ENCODE measurements at places on chromosomes 16 and 17. TPM values are rescaled to one million over a fixed set of nuclear protein-coding genes. Genes with fewer than 3 reads are reported as not detected.

DNA sequence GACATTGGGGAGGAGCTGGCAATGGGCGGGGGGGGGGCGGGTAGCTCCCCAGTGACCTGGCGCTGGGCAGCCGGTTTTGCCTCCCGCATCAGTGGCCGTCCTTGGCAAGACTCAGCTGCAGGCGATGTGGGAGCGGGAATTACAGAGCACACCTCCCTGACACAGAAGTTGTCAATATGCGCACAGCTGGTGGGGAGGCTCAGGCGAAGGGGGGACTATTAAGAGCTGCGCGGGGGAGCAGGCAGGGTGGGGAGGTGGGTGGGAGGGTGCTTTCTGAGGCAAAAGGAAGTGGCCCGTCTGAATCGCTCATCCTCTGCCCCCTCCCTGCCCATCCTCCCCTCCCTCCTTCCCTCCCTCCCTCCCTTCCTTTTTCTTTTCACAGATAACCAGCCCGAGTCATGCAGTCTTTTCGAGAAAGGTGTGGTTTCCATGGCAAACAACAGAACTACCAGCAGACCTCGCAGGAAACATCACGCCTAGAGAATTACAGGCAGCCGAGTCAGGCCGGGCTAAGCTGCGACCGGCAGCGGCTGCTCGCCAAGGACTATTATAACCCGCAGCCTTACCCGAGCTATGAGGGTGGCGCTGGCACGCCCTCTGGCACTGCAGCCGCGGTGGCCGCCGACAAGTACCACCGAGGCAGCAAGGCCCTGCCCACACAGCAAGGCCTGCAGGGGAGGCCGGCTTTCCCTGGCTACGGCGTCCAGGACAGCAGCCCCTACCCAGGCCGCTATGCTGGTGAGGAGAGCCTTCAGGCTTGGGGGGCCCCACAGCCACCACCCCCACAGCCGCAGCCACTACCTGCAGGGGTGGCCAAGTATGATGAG, 44.0 kb downstream of the SREBF1 start:
- no peak for DNase-seq

The SEZ6L2 gene
- 15.2 TPM for total RNA-seq

The TP53TG3B gene
- total RNA-seq, result not detected

The CCL11 gene
- not detected for total RNA-seq

DNA sequence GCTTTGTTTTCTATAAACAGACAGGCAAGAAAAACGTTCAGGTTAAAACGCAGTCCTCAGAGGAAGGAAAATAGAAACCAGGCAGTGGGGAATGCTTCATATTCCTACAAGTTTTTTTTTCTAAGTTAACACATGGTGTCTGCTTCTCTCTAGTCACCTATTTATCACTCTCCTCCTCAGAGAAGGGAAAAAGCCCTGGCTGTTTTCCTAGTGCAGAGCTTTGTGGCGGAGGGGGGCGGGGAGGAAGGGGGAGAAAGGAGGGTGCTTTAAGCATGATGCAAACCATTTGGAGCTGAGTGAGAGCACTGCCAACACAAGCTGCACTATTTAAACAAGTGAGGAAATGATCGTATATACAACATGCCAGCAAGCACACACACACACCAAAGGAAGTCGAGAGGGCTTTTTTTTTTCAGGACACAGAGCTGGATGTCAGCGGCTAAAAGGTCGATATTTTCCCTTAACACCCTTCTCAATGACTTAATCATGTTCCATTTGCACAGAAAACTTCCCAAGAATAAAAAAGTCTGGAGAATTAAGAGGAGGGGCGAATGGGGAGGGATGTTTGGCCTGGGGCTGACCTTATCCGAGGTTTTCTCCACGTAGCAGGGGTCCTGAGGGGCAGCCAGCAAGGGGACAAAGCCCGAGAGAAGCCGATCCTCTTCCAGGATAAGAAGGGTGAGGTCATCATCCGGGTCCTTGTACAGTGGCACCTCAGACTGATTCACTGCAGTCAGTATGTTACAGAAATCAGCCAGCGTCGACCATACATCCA, 117.4 kb downstream of the HIC1 start:
- peak; percentile 72 for DNase-seq

- DNase-seq, result no peak
These were observed 77.8 kb downstream of the RTN4RL1 start for GRCh38 chr17:1947229-1947742.

DNA sequence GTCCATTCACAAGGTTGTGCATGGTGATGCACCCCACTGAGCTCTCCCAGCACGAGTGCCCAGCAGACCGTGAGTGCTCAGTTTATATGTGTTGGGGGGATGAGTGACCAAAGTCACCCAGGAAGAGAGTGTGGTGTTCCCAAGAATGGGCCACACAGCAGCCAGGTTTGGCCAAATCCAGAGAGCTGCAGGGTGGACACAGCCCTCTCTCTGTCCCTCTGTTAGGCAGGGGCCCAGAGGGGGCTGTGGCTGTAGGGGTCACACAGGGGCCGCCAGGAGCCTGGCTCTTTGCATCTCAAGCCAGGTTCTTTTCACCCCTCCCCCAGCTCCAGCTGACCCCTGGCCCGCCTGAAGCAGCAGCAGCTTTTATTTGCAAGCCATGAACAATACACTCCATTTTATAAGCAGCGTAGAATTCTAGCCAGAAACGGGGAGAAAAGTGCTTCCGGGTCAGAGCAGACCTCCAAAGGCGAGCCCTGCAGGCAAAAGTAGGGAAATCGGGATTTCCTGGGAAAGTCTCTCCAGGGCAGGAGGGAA, 13.3 kb downstream of the COTL1 start:
- DNase-seq, result no peak

The SMARCE1 gene
- total RNA-seq, result 138 TPM

The NGFR gene
- total RNA-seq, result 40.2 TPM

The GAST gene
- total RNA-seq, result not detected

DNA sequence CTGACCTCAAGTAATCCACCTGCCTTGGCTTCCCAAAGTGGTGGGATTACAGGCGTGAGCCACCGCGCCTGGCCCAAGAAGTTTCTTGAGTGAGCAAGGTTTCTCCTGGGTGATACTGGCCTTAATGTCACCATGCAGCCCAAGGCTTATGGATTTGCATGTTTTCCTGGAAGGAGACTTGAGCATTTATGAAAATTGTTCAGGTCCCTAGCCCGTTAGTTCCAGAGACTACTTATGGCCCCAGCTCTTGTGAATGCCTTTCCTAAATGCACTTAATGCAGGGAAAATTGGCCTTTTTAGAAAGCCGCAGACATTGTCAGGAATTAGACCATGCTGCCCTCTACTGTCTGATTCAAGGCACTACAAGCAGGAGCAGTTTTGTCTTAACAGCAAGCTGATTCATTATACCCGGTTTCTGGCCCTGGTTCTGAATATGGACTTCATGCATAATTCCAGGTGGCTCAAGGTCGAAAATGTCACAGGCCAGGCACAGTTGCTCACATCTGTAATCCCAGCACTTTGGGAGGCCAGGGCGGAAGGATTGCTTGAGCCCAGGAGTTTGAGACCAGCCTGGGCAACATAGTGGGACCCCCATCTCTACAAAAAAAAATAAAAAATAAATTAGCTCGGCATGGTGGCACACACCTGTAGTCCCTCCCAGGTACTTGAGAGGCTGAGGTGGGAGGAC, 91.3 kb downstream of the SNX29 start:
- DNase-seq, result peak; percentile 69

The MYH2 gene
- 0.11 TPM for total RNA-seq

The METRNL gene
- total RNA-seq, result 32.6 TPM

- no peak for DNase-seq
These were observed 19.8 kb upstream of the ADCY7 start for GRCh38 chr16:50246299-50247122.

GRCh38 chr17:11366272-11366850, 125.3 kb downstream of the SHISA6 start:
- no peak for DNase-seq

- no peak for DNase-seq
These were observed 45.7 kb upstream of the FAM20A start for GRCh38 chr17:68646626-68647526.

DNA sequence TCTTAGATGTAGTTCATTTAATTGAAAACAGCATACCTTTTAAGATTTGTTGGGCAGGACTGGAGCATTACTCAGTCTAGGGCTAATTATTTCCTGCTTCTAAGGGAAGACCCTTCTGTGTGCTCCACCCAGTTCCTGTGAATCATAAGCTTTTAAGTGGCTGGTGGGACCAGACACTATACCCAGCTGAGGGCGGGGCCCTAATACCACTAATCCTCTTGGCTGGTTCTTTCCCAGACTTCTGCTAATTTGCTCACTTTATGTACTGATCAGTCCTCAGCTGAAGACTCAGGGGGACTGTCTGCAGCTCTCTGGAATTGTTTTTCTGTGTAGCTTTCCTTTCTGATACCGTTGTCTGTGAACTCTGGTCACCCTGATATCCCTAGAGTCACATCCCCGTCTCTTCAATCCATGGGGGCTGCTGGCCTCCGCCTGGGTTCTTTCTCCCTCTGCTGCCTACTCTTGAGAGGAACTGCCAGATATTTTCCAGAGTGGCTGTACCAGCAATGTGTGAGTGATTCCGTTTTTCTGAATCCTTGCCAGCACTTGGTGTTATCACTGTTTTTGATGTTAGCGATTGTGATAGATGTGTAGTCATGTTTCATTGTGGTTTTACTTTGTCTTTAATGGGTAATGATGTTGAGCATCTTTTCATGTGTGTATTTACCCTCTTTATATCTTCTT, 35.1 kb downstream of the MFSD11 start:
- peak; percentile 84 for DNase-seq

DNA sequence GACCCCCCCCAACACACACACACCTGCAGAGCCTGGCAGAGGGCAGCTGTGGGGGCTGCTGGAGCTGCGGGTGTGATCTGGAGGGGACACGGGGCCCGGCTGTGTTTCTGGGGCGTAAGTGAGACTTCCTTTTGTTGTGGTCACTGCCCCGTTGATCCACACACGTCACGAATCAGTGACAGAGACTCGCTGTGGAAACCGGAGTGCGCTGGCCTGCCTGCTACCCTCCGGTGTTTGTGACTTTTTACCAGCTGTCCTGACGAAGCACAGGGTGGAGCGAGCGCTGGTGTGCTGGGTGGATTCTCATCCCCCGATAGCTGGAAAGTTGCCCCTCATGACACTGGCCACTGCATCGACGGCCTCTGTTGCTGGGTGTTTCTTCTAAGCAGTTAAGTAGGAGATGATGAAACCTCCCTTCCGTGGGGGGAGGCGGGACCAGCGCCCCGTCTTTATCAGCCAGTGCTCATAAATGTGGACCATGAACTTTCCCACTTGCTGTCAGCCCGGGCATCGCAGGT, 2.3 kb downstream of the METRNL start:
- DNase-seq, result no peak

The AXIN2 gene
- 1.4 TPM for total RNA-seq

GRCh38 chr16:77043076-77043475, 147.9 kb upstream of the MON1B start:
- no peak for DNase-seq

DNA sequence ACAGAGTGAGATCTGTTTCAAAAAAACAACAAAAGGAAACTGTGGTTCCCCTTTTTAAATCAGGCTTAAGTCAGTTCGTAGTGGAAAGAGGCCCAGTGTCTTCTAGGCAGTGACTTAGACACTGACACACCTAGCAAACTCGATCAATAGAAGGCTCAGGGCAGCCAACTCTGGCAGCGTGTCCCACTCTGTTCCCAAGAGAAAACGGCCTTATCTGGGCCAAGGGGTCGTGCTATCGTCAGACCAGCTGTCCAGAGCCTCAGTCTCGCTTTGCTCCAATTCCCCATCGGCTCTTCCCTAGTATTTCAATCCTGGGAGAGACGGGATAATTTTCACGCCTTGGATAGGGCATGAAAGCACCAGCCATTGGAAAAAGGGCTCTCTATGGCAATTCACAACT, 72.9 kb downstream of the SLC5A11 start:
- DNase-seq, result no peak

GRCh38 chr16:85335584-85336491, 223.6 kb upstream of the CIBAR2 start:
- no peak for DNase-seq

DNA sequence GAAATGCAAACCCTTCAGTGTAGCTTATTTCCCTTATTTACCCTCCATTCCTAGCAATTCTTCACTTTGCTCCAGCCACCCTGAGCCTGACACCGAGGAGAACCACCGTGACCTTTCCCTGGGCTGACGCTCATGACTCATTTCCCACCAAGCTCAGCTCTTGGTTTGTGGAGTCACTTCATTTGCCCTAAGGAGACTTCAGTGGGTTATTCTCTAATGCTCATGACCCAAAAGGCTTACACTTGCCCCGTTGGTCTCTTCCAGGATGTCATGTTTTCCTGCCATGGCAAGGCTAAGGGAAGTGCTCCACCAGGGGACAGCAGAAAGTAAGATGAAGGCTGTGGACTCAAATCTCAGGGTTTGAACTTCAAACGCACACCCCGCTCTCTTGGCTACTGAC, 161.0 kb downstream of the CBLN1 start:
- no peak for DNase-seq

- DNase-seq, result peak; percentile 43
These were observed 697 bp downstream of the NOL11 start for GRCh38 chr17:67718325-67718941.

The SLC47A2 gene
- not detected for total RNA-seq

DNA sequence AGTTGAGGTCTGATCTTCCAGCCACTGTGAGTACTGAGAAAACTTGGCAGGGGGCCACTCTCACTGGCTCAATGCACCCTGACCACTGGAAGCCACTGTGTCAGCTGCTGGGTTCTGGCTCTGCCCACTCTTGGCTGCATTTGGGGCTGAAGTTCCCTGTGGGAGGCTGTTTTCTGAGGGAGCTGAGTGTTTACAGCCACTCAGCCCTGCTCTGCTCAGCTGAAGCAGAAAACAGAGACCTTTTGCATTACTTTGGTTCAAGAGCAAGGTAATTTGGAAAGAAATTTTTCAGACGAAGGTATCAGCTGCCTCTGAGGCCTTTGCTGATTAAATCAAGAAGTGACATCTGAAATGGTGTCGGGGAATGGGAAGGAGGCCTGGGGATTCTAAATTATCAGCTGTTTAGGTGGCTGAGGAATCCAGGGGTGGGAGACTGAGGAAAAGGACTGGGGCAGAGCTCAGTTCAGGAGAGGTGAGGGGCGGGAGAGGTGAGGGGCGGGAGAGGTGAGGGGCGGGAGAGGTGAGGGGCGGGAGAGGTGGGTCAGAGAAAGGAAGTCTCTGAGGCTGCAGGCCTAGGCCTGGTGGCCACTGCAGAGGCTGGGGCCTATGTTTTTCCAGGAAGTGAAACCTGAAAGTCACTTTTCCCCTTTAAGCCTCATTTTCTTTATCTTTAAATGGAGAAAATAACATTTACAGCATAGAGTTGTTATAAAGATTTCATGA, at the start of gene ACSM5:
Gene ACSM5 (plus strand): TSS at position 137 of the 723 bp plus-strand sequence. CDS start 1,951 bp downstream, outside the sequence.
- peak; percentile 81 for DNase-seq

DNA sequence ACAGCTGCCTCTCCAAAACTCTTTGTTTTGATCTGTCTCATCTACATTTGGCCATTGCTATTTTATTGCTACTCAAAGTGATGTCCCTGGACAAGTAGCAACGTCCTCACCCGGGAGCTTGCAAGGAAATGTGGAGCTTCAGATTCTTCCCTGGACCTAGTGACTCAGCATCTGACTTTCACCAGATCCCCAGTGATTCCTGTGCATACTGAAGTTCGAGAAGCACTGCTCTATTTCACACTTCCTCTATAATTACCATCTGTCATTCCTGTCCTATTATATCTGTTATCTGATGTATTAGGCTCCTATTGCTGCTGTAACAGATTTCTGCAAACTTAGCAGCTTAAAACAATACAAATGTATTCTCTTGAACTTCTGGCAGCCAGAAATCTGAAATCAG, 28.5 kb upstream of the VAT1L start:
- no peak for DNase-seq

The NPW gene
- total RNA-seq, result 1.3 TPM

All from LHCN-M2 (cell line).